Fibroblast of skin of left quadriceps (primary cell): ENCODE measurements at places on chromosomes 1 and 21.

DNA sequence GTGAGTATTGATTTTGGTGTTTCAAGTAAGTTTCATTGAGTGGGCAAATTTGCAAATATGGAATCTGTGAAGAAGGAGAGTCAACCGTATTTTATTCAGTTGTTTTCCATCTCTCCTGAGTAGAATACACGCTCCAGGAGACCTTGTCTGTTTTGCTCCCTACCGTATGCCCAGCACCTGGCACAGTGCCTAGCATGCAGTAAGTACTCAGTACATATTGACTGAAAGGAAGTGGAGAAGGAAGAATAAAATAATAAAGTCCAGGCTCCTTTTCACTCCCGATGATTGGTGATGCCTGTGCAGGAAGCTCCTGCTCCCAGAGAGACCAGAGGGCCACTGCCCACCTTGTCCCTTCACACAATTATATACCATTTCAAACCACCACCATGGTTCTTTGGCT, 59.4 kb upstream of the NEK2 start:
- DNase-seq = no peak

- no peak for DNase-seq
These were observed 26.4 kb downstream of the USP48 start for GRCh38 chr1:21756393-21757089.

GRCh38 chr21:46674430-46675007, 39.0 kb downstream of the PRMT2 start:
- DNase-seq = no peak

DNA sequence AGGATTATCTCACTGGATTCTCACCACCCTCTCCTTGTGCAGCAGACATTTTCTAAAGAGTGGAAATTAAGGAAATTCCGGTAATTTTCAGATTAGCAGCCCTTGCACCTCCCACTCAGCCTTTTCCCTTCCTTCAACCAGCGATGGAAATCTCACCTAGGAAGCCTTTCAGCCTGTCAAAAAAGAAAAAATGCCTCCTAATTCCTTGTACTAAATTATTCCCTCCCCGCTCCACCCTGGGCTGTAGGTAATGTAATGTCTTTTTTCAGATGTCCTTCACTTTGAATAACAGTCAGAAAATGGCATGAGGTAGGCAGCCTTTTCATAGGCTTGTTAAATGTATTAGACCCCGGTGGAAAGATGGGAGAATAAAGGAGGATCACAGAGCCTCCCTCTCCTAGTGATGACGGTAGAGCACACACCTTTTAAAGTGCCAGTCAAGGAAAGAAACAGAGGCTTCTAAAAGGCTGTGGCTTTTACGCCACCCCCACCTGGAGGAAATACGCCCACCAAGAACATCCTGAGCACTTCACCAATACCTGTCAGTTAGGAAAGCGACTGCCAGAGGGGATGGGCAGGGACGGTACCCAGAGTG, 62.8 kb upstream of the NEK2 start:
- DNase-seq = no peak

GRCh38 chr1:167776151-167776550, 54.4 kb downstream of the MPZL1 start:
- no peak for DNase-seq

GRCh38 chr1:93575621-93576284, 105.9 kb downstream of the BCAR3 start:
- no peak for DNase-seq

- DNase-seq = no peak
These were observed 15.2 kb downstream of the EXTL2 start for GRCh38 chr1:100879422-100879821.

GRCh38 chr1:44401256-44402228, 3.5 kb upstream of the RNF220 start:
- DNase-seq = no peak

DNA sequence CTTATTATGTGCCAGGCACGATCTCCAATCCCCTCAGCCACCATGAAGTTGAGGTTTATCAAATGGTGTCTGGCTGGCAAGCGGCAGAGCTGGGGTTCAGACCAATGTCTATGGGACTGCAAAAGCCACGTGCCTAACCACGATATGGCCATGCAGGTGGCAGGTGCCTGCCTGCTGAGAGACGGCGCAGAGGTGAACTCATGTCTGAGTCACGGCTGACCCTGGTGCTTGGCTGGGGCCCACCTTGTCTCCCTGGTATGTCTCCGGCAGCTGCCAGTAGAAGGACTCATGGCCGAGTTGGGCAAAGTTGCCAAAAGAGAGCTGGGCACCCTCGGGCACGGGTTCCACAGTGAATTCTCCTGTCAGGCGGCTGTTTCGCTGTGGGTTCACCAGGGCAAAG, 59.9 kb downstream of the LDLRAD2 start:
- DNase-seq = no peak

GRCh38 chr1:179129702-179130473, 48.0 kb downstream of the TOR3A start:
- DNase-seq = no peak

- DNase-seq = no peak
These were observed 120.7 kb downstream of the GRIK3 start for GRCh38 chr1:36913484-36914060.

DNA sequence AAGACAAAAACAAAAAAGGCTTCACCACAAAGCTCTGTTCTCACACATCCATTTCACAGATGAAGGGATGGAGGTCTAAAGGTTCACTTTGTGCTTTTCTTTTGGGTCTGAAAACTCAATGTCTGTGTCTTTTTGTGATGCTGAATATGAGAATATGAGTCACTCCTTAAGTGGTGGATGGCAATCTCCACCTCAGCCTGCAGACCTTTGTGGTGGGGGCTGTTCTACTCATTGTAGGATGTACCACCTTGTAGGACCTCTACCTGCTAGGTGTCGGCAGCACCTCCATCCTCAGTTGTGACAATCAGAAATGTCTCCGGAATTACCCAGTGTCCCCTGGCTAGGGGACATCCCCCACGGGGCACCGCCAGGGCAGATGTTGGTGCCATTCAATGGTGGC, 42.8 kb downstream of the UBASH3A start:
- no peak for DNase-seq

GRCh38 chr1:78003070-78003746, 1.5 kb upstream of the DNAJB4 start:
- DNase-seq = no peak

DNA sequence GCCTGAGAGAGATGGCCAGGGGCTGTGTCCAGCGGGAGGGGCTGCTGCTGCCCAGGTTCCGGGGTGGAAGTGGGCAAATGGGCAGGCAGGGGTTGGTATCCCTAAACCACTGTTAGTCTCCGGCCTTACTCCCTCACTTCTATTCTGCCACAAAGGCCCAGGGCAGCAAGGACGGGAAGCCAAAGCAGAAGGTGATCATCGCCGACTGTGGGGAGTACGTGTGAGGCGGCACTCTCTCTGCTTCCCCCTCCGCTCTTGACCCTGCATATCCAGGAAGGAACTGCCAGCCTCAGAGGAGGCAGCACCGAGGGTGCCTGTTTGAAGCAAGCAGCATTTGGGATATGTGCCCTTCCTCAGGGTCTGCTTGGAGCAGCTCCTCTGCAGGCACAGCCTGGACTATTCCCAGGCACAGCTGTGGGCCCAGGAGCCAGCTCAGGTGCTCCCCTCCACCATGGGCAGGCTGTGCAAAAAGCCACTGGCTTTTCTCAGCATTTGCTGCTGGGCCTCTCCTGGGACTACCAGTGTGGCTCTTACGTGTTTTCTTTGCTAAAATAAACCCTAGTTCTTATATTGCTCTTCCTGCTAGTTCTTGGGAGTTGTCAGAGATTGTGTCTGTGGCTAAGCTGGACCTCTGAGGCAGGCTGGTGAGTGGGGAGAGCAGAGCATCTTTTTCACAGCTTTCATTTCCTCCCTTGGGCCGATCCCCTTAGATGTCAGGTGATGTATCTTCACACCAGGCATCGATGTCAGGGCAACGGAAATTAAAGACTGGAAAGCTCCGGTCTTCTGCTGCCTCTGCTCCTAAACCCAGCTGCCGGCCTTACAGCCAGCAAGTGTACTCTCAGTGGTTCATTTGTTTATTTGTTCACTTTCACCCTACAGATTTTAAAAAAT, 14.7 kb downstream of the PPIE start:
- DNase-seq = no peak

DNA sequence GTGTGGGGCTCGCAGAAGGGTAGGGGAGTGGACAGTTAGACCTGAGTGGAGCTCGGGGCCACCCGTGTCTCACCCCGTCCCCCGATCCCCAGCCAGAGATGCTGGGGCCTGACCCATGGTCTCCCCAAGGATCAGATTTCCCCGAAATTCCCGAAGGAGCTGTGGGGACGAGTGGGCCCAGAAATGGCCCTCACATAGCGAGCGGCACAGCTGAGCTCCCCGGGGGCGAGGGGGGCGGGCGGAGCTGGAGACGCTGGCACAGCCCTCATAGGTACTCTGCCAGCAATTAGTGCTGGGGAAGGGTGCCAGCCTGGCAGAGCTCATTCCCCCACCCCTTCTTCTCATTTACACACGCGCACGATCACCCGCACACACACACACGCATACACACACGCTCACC, 9.2 kb downstream of the CASZ1 start:
- DNase-seq = no peak

DNA sequence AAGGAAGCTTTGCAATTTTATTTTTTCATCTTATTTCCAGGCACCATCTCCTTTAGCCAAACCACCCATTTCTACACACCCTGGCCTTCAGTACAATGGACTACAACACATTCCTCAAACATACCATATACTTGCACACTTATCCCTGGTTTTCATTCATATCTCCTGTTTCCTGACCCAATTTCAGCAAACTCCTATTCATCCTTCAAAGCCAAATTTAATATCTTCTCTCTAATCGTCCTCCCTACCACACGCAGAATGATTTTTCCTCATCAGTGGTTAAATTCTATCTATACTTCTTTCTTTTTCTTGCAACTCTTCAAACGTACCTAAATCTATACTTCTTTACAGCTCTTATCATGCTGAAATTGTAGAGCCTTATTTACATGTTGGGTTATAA, 2.9 kb downstream of the DENND2C start:
- no peak for DNase-seq

- no peak for DNase-seq
These were observed 179.3 kb downstream of the SEC16B start for GRCh38 chr1:177790566-177790965.

GRCh38 chr1:203993256-203993655, 79.7 kb upstream of the SOX13 start:
- no peak for DNase-seq

DNA sequence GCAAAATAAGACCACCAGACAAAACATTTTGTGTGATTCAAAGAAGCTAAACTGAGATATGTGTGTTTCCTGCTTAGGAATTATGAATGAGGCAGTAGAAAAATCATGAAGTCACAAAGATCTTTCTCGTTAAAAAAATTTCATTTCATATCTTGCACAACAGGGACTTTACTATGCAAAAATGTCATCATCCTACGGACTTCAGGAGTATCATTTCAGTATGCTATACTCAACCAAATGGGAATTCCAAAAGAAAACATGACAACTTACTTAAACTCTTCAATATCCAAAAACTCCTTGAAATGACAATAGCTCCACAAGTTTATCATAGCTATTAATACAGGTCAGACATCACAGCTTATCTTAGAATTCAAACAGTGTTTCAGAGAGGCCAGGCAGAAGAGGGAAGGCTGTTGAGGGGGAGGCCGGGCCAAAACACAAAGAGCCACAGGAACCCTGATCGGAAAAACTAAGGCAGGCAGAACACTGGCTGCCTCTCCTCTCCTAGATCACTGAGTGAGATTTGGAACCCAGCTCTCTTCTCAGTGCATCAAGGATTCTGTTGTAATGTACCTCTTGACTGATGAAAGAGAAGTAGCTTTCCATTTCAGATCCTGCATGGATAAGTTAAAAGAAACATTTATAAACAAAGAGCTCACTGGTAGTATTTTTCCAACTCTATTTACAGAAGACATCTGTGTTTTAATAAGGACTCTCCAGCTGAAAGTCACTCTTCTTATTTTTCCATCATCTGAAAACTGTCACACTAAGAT, 66.9 kb downstream of the TESK2 start:
- no peak for DNase-seq

DNA sequence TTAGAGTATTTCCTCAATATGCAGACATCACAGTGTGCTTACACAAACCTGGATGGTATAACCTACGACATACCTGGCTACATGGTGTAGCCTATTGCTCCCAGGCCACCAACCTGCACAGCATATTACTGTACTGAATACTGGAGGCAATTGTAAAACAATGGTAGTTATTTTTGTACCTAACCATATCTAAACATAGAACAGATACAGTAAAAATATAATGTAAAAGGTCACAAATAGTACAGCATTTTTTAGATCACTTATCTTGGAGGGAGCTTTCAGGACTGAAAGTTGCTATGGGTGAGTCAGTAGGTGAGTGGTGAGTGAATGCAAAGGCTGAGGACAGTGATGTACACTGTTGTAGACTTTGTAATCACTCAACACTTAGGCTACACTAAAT, 492.3 kb downstream of the MRPL39 start:
- DNase-seq = no peak

DNA sequence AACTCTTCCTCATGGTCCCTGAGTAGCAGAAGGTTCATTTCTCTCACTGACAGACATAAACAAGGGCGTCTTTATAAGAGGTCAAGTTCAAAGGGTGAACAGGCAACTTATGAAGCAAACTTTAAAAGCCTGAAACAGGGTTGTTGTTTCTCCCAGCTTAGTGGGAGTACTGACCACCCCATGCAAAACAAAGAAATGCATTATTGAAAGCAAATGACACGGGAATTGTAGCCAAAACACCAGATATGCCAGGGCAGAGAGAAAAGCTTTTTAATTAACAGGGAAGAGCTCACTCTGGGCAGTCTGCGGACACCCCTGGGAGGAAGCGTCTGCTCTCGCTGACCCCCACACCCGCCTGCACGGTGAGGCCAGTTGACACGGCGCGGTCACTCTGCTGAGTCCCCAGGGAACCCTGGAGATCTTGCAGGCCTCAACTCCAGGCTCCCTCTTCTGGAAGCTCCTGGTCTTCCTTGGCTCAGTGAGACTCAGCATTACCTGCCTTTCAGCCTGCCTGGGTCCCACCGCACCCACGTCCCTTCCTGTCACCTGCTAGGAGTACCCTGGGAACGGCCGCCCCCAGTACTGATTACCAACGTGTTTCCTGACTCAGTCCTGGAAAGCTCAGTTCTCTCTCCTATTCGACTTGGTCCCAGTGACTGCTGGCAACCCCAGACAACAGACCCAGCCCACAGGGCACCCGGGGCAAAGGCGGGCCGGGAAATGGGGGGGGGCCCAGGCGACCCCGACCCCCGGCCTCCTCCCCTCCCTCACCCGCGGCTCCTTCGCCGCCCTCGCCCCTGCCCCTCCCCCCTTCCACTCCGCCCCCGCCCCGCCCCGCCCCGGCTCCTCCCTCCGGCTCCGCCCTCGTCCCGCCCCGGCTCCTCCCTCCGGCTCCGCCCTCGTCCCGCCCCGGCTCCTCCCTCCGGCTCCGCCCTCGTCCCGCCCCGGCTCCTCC, 972 bp downstream of the CFAP410 start:
- DNase-seq = no peak

GRCh38 chr1:85134583-85135391, 66.0 kb downstream of the SYDE2 start:
- peak; percentile 36 for DNase-seq
